Activated naive CD4-positive, alpha-beta T cell treated with anti-CD3 and anti-CD28 coated beads for 36 hours (primary cell): ENCODE measurements at places on chromosomes 5 and 9. TPM values are rescaled to one million over a fixed set of nuclear protein-coding genes. Genes with fewer than 3 reads are reported as not detected.

LIX1 gene
- not detected for total RNA-seq

GABRB2 gene
- total RNA-seq, result not detected

LCN9 gene
- not detected for total RNA-seq

CAVIN4 gene
- total RNA-seq, result not detected

DNA sequence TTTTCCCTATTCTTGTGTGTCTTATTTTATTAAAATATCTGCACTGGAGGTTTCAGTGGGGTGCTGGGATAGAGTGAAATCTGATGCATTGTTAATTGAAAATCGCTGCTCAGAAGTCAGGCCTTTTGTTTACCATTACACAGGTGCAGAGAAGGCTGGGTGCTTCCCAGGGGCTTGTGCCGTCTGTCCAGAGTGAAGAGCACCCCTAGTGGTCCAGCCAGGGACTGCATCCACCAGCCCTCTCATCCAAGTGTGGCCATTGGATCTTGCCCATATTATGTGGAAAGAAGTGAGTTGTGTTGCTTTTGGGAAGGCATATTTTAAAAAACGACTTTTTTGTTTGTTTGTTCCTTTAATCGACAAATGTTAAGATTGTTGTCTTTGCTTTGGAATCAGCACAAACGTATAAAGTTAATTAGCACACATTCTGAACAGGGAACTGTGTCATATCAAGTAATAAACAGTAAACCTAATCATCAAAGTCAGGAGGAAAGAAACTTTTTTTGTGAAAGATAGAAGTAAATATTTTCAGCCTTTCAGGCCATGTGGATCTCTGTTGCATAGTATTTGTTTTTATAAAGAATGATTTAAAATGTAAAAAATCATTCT lies 315.6 kb downstream of the MTRR start:
- no peaks in the 10 kb centered on the region for H3K36me3 ChIP-seq

DNA sequence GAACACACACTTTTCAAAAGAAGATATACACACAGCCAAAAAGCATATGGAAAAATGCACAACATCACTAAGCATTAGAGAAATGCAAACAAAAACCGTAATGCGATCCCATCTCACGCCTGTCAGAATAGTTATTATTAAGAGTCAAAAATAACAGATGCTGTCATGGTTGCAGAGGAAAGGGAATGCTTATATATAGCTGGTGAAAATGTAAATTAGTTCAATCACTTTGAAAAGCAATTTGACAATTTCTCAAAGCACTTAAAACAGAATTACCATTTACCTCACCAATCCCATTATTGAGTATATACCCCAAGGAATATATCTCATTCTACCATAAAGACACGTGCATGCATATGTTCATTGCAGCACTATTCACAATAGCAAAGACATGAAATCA lies 126.8 kb upstream of the MRPS30 start:
- H3K36me3 ChIP-seq, result no peaks in the 10 kb centered on the region
- no peak overlapping the region for H3K27ac ChIP-seq
- no peak overlapping the region for H3K4me3 ChIP-seq
- DNase-seq, result no peak
- H3K27me3 ChIP-seq, result no peaks in the 10 kb centered on the region
- H3K4me1 ChIP-seq, result no peaks in the 10 kb centered on the region

DNA sequence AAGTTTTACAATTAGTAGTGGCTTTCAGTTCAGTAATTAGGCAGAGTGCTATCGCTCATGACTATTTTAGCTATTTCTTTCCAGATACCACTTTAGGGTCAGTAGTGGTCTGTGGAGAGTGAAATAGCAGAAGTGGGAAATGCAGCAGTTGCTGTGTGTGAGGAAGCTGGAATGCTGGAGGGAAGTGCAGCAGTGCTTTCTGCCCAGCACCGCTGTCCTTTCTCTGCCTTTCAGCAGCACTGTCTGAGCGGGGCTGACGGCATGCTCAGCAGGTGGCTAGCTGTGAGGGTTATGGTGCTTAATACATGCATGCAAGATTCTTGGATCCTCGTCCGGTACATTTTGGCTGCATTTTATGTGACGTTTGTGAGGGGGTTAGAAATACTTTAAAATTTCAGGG lies 213.9 kb downstream of the PBX3 start:
- H3K36me3 ChIP-seq, result no peaks in the 10 kb centered on the region
- no peaks in the 10 kb centered on the region for H3K4me1 ChIP-seq
- no peaks in the 10 kb centered on the region for H3K27me3 ChIP-seq

DNA sequence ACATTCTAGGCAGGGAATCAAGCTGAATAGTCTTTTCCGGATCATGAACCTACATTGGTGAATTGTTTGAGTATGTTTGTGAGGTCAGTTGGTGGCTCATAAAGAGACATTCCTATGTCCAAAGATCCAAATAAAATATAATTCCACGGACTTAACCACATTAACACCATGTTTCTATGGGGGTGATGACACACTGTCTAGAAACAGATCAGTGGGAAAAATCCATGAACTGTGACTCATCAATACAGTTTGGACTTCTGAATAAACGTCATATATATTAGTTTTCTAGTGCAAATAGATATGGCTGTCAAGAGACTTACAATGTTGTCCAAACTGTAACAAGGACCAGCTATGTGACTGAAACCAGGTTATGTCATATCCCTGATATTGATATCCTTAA lies 509.9 kb upstream of the TYRP1 start:
- no peaks in the 10 kb centered on the region for H3K27me3 ChIP-seq
- no peak overlapping the region for H3K4me3 ChIP-seq
- H3K36me3 ChIP-seq, result no peaks in the 10 kb centered on the region

DNA sequence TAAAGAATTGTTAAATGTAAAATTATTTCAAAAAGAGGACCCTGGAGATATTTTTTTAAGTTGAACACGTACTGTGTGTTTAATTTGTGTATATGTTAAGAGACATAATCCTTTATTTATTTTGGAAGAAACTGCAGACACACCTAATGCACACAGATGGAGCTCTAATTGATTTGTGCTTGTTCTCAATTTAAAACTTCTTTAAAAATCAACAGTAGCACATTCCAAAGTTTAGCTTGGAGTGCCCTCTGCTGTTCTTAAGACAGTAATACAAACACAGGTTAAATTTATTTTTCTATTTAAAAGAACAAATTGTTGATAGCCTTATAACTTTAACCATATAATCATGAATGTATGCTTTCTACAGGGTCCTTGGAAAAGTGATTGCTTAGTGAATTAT lies 277.6 kb upstream of the ADAMTS16 start:
- no peak overlapping the region for H3K4me3 ChIP-seq
- no peak overlapping the region for H3K27ac ChIP-seq
- no peak for DNase-seq
- no peaks in the 10 kb centered on the region for H3K36me3 ChIP-seq
- H3K27me3 ChIP-seq, result peaks cover 5% of the 10 kb centered on the region
- H3K4me1 ChIP-seq, result no peaks in the 10 kb centered on the region
